ENCODE measurements at places on chromosomes 6 and 20.

GRCh38 chr6:34982424-34982852 lies 93.4 kb downstream of the ANKS1A start:
- DNase-seq, result no peak

DNA sequence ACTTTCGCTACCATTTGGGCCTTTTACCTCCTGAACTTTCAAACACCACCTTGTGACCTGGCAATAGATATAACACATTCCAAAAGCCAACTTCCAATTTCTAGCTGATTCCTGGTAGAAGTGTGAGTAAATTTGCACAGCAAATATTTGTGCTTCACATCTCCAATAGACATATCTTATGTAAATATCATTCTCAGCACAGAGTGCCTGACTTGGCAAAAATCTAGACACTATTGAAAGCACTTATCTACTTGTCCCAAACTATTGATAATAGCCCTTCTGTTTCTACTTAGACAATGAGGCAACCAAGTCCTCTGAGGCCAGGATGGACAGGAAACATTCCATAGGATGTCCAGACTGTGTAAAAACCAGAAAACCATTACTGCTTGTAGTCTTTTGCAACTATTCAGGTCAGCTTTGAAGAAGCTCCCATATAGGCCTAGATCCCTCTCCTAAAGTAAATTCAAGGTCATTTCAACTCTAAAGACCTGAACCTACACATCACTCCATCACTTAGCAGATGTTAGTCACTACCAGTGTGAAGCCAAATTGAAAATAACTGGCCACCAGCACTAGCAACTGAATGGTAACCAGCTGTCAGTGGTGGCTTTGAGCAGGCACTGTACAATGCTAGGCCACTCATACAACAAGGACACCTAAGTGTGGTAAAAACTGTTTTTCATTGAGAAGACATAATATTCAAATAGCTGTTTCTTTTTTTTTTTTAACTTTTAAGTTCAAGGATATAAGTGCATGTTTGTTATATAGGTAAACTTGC lies 95.3 kb upstream of the RSPO3 start:
- no peak for DNase-seq

GRCh38 chr6:5199283-5199682 lies 61.5 kb downstream of the LYRM4 start:
- no peak for DNase-seq

DNA sequence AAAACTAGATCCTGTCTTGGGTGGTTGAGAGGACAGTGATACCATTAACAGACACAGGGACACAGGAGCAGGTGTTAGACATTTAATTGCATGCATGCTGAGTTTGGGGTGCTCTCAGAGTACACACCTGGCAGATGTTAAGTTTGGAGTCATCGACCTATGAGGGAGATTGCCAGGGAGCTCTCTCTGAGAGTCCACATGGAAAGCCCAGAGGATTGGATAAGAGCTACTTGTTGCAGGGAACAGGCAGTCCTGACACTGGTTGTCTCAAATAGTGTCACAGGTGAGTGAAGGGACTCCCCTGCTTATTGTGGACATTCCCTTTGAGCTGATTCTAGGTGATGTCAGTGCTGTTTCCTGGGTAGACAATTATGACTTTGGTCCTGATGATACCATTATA lies 3.1 kb downstream of the ATRN start:
- no peak for DNase-seq

GRCh38 chr20:62816884-62817873 lies at the start of gene COL9A3:
Gene COL9A3 (plus strand): TSS chr20:62817050. CDS start chr20:62817065, 15 bp downstream.
- no peak for DNase-seq

DNA sequence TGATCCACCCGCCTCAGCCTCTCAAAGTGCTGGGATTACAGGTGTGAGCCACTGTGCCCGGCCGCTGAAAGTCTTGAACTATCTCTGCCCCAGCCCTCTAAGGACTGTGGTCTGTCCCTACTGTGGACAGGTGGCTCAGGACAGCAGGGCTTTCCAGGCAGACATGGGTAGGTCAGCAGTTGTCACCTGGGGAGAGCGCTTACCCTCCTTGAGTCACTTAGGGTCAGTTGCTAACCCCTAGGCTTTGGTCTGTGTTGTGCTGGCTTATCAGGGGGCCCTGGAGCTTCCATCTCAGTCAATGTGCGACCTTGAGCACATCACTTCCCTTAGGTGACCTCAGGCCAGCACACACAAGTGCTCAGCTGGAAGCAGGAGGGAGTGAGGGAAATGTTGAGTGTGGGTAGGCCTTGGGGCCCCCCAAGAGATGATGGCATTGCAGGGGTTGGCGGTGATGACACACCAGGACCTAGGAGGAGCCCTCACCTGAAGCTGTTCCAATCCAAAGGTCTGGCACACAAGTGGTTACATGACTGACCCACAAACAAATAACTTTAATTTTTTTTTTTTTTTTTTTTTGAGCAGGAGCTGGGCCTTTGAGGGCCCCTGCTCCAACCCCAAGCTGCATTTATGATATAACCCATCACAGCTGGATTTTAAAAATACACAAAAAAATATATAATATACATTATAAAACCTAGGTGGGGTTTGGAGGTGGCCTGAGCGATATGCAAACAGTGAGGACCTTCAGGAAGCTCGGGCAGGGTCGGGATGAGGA lies 5.1 kb downstream of the RPL10A start:
- no peak for DNase-seq
